Activated T-cell treated with anti-CD3 and anti-CD28 coated beads, Interleukin-2, amount 50 U/mL, for 72 hours (primary cell): ENCODE measurements at places on chromosomes 13 and 19. TPM values are rescaled to one million over a fixed set of nuclear protein-coding genes. Genes with fewer than 3 reads are reported as not detected.

- DNase-seq, result no peak
Observed at GRCh38 chr13:78826312-78826711, 167.4 kb upstream of the OBI1 start.

- DNase-seq, result no peak
Observed at GRCh38 chr19:46496304-46496703, 637 bp upstream of the PNMA8B start.

ZNF560 gene
- 0.96 TPM for total RNA-seq

DNA sequence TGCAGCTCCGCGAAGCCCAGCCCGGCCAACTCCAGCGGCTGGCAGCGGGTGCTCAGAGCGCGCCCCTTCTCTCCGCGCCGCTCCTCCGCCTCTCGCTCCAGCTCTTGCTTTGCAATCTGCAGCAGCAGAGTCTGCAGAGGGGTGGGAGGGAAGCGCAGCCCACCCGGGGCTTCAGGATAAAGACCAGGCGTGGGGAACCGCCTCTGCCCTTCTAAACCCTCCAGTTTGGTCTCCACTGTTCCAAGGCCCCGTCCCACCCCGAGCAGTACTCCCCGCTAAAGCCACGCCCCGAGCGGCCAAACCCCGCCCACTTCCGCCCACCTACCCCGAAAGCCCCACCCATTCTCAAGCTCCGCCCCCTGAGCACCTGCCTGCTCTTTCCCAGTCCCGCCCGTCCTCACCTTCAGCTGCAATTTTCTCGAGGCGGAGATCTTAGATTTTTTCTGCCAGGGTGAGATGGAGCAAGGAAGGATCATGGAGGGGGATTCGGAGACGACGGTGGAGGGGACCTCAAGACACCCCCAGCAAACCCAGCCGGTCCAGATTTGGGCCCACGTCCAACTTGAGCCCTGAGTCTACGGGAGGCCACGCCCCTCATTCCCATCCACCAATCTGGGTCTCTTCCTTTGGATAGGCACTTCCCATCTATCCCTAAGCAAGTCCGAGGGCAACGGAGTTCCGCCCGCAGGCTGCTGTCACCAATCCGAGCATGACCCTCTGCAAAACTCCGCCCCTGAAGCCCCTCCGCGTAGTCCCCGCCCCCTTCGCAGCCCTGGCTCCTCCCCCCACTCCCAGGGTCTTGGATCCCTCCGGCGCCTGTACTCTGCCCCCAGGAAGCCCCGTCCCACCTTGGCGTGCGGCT lies 1.1 kb downstream of the TNNI3 start:
- DNase-seq, result peak; percentile 48

GRCh38 chr13:71879129-71879535 lies 12.1 kb upstream of the DACH1 start:
- DNase-seq, result no peak

GRCh38 chr13:26946684-26947343 lies 186.2 kb upstream of the GPR12 start:
- no peak for DNase-seq

ZNF723 gene
- 0.14 TPM for total RNA-seq

- DNase-seq, result no peak
Observed at GRCh38 chr13:109816112-109816807, 29.9 kb upstream of the IRS2 start.

- no peak for DNase-seq
Observed at GRCh38 chr19:41564515-41565378, 11.2 kb upstream of the CEACAM21 start.

C13orf42 gene
- not detected for total RNA-seq

DNA sequence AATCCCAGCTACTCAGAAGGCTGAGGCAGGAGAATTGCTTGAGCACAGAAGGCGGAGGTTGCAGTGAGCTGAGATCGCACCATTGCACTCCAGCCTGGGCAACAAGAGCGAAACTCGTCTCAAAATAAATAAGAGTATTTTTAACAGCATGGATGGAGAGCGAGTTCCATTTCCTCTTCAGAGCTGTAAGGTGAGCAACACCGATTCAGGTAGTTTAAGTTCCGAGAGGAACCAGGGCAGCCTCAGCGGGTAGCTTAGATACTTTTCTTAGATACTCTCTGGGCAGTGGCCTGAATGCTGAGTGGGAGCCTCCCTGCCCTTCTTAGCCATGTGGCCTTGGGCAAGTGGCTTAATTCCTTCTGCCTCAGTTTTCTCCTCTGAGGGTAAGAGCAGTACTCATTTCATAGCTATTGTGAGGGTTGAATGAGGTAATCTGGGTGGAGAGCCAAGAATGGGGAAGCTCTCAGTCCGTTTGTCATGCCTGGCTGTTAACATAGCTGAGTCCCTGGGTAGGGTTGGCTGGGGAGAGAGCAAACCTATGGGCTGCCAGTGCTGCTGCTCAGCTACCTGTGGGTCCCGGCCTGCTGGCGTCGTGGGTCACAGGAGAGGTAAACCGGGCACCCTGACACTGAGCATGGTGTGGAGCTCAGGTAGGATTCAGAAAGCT lies 4.1 kb downstream of the ATP11A start:
- no peak for DNase-seq

DNA sequence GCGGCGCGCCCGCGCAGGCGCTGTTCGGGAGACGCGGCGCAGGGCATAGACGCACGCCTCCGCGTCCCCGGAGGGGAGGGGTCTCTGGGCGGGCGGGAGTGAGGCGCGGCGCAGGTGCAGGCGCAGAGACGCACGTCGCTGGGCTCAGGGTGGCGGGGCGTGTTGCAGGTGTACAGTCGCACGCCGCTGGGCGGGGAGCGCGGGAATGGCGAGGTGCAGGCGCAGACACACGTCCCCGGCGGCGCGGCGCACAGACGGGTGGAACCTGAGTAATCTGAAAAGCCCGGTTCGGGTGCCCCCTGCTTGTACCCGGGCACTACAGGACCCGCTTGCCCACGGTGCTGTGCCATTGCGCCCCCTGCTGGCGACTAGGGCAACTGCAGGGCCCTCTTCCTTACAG lies 44.7 kb downstream of the PLPP2 start:
- DNase-seq, result no peak

- DNase-seq, result no peak
Observed at GRCh38 chr13:50521006-50521830, 322.3 kb downstream of the DLEU7 start.

DNA sequence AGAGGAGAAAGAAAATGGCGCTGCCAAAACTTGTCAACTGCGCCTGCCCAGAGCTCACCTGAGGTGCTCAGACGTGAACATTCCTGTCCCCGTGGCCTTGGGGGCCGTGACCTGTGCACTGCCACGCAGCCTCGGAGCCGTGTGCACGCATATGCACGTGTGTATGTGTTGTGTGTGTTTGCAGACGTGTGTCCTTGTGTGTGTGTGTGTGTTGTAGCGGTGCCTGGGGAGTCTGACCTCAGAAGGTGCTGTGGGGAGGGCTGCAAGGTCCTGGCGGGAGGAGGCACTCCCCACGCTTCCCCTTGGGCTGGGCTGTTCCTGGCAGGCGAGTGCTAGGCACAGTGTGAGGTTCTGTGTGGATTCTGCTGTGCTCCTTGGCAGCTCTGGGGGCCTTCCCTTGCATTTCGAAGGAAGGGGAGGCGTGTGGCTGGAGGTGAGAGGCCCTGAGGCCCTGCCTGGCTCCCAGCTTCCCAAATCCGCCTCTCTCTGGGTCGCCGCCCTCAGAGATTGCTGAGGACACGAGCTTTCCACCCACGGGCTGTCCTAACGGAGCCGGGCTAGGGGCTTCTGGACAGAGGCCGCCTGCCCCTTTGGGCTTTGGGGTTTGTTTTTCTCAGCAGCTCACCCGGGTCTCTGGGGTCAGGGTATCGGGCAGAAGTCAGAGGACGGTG lies 4.5 kb downstream of the BSG start:
- DNase-seq, result no peak

DNA sequence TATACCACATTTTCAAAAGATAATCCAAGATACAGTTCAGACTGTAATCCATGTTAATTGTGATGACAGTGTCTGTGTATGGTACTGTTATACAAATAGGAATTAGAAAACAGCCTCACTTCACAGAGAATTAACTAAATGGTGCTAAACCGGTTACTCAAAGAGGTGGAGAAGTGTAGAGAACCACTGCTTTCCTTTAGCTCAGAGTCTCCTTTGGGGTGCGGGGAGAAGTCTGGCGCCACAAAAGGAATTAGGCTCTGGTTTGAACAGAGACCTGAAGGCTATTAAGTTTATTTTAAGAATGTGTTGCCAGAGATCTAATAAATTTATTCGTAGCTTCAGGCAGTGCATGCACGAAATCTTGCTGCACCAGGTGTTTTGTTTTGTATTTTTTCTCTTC lies 65.8 kb downstream of the FREM2 start:
- no peak for DNase-seq

SIGLECL1 gene
- not detected for total RNA-seq

ZNF260 gene
- 12.2 TPM for total RNA-seq

KLK4 gene
- not detected for total RNA-seq

- DNase-seq, result peak; percentile 18
Observed at GRCh38 chr13:97574926-97575325, 141.0 kb downstream of the RAP2A start.

DNA sequence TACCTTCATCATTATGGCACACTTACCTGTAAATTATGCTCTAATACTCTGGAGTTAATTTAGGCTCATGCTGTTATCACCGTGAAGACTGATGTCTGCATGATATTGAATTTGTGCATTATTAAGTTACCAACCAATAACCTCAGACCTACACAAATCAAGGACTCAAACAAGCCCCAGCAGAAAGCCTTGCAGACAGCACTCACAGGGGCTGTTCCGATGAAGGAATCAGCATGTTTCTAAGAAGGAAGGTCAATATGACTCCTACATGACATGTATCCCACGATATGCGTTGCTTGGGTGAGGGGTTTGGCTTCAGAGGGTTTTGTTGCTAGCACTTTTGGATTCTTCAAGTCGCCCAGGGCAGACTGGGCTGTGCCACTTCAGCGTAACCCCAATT lies 1071.2 kb upstream of the SLC10A2 start:
- DNase-seq, result no peak

DNA sequence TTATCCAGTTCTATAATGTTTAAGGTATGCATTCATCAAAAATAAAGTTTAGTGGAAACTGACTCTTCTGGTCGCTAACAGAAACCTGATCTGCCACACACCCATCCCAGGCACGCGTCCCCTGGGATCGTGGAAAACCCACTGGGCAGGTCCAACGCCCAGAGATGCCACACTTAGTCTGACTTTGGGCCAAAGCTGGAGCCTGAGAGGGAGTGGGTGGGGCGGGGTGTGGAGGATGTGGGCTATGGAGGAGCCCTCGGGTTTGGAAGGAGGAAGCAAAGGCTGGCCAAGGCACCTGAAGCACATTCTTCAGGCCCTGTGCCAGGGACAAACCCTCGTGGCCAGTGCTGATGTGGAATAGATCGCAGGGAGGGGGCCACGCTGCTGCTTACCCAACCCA lies 2.5 kb downstream of the IGFL1 start:
- DNase-seq, result no peak

DNA sequence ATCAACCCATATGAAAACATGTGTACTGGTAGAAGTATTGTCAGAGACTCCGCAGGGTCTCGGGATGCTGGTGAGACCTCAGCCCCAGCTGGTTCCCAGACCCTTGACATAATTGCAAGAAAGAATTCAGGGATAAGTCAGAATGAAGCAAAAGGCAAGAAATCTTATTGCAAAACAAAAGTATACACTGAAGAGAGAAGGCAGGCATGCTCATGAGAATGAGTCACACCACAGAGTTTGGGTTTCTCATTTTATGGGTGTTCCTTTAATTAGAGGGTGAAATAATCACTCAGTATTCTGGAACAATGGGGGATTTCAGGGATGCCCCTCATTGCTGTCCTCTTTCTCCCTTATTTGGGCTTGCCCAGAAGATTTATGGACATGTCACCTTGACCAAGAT lies 1423.8 kb upstream of the MIR17HG start:
- DNase-seq, result no peak

NFKBIB gene
- 89.1 TPM for total RNA-seq

CDX2 gene
- total RNA-seq, result not detected

DNA sequence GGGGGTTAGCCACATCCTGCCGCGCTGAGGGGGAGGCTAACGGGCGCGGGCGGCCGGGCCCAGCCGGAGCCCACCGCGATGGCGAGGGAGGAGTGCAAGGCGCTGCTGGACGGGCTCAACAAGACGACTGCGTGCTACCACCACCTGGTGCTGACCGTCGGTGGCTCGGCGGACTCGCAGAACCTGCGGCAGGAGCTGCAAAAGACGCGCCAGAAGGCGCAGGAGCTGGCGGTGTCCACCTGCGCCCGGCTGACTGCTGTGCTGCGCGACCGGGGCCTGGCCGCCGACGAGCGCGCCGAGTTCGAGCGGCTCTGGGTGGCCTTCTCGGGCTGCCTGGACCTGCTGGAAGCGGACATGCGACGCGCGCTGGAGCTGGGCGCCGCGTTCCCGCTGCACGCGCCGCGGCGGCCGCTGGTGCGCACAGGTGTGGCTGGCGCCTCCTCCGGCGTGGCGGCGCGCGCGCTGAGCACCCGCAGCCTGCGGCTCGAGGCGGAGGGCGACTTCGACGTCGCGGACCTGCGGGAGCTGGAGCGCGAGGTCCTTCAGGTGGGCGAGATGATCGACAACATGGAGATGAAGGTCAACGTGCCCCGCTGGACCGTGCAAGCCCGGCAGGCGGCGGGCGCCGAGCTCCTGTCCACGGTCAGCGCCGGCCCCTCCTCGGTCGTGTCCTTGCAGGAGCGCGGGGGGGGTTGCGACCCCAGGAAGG lies 692 bp downstream of the RGS9BP start:
- DNase-seq, result peak; percentile 29

DNA sequence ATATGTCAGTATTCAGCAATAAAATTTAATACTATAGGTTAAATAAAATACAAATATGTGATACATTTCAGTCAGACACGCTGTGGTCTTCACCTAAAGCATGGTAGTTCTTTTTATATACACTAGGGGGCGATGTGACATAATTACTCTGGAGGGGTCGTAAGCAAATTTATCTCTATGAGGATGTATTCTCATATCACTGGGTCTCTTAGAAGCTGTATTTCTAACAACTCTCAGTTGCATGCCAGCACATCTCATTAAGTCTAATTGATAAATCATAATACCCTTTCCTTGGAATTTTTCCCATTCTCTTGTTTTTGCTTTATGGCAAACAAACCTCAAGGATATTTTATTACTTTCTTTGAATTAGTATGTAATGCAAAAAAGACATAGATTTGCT lies 3.9 kb upstream of the PCDH17 start:
- no peak for DNase-seq

PRR36 gene
- 0.96 TPM for total RNA-seq

DNA sequence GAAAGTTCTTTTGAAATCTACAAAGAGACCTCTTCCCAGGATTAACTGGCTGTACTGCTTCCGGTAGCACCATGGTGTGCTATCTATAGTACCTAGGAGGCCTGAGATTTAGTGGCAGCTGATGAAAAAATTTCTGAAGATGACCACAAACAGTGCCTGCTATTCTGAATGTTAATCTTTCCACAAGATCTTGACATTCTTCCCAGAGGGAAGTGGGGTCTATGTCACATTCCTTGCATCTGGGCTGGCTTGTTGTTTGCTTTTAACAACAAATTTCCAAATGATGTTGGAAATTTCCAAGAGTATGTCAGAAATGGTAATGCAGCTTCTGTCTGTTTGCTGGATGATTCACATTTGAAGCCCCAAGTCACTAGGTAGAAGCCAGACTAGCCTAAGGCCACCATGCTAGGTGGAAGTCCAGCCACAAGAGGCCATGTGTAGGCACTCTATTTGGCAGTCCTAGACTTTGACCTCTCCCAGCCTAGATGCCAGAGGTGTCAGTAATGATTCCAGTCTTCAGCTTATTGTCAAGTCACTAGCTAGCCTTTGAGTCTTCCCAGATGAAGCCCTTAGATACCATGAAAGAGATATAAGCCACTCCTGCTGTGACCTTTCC lies 22.1 kb downstream of the SPART start:
- DNase-seq, result no peak

- DNase-seq, result no peak
Observed at GRCh38 chr13:113962975-113963374, 10.9 kb downstream of the C13orf46 start.
